Cerebellar nuclear complex (tissue), 1 donor: ENCODE measurements at places on chromosomes 6 and 20.

GRCh38 chr20:46004889-46005473 is 3.7 kb upstream of the MMP9 start:
- no peak for DNase-seq

DNA sequence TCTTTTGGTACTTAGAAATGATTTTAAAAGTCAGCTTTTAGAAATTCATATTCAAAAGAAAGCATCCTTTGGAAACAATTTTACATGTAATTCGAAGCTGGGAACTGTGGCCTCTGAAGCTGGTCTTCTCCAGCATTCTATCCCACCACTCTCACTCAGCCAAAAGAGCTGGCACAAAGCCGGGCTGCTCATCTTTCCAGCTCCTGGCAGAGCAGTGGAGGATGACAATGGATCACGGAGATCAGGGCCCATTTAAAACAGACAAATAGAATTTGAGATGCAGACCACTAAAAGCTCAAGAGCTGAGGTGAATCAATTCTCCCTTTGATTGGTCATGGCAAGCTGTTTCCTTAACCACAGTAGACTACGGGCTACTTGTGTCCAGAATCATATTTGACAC is 60.6 kb downstream of the OTOR start:
- no peak for DNase-seq

- no peak for DNase-seq
These were observed 521 bp downstream of the CDK5RAP1 start for GRCh38 chr20:33400812-33401183.

DNA sequence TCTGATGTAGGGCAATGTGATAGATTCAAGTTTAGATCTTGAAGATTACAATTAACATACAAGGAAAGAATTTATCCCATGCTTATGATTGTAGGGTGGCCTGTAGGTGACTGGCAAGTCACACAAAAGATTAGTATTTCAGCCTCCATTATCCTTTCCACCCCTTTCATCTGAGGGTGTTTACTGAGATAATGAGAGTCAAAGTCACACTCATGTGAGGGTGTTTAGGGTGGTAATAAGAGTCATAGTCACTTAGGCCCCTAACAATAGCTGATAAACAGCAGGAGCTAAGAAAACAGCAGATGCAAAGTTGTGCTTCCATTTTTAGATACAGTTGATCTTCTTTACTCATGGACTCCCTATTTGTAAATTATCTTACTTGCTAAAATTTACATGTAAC is 11.4 kb downstream of the FAM184A start:
- DNase-seq, result no peak

GRCh38 chr20:36700438-36700837 is 45.5 kb downstream of the NDRG3 start:
- no peak for DNase-seq

DNA sequence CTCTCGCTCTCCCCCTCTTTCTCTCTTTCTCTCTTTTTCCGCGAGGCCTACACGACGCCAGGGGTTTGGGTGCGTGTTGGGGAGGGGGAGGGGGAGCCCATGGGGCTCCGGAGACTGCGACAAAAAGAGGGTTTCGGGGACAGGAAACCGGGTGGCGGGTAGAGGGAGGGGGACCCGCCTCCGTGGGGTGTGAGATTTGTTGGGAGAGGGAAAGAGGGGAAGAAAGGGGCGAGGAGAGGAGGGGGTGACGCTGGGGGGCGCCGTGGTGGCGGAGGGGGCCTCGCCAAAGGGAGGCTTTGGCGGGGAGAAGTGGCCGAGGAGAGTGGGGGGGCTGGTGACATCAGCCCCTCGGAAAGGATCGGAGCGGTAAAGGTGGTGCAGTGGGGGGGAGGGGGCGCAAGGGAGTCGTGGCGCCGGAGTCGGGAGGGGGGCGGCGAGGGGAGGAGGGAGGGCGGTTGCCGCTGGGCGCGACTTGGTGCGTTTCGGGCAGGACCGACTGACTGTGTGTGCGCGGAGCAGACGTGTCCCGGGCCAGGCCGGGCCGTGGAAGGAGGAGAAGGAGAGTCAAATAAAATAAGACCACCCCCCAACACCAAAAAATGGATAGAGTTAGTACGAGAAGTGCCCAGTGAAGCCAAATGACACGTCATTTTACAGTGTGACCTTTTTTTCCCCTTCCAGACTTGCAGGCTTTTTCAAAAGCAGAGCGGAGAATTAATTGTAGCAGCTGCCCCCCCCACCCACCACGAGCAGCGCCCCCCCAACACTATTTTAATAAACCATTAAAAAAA is 39.8 kb downstream of the GNAS start:
- no peak for DNase-seq

DNA sequence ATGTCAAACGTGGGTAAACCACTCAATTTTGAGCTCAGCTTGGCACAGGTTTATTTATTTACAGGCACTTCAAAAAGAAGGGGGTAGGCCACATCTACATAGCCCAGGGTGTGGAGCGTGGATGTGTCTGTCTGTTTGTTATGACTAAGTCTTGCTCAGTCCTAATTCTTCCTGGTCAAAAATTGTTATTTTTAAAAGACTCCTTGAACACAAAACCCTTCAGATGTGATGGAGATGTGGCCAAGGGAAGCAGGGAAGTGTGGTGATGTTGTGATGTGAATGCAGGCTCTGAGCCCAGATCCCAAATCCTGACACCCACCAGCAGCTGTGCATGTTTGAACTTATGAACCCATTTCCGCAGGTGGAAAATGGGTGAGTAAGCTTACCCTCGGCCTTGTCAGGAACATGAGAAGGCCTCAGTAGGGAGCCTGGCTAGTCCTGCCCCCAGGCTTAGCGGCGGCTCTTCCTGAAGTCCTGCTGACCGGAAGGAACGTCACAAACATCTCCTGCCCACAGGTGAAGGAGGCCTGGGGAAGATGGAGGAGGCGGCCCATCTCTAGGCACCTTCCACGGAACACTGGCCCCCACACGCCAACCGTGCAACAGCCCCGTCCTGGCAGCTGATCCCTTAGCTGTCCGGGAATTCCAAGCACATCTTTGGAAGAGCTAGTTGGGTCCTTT is 119.7 kb downstream of the MYLK4 start:
- no peak for DNase-seq

- DNase-seq, result no peak
These were observed 217.2 kb downstream of the CDKAL1 start for GRCh38 chr6:20751293-20751935.

GRCh38 chr6:91376686-91377085 is 789.8 kb upstream of the MAP3K7 start:
- DNase-seq, result no peak

- no peak for DNase-seq
These were observed 116.2 kb upstream of the STMND1 start for GRCh38 chr6:16985513-16986284.

GRCh38 chr6:85168146-85168545 is 281.7 kb upstream of the NT5E start:
- DNase-seq, result no peak

- DNase-seq, result no peak
These were observed 113.3 kb downstream of the TASP1 start for GRCh38 chr20:13525225-13525940.

DNA sequence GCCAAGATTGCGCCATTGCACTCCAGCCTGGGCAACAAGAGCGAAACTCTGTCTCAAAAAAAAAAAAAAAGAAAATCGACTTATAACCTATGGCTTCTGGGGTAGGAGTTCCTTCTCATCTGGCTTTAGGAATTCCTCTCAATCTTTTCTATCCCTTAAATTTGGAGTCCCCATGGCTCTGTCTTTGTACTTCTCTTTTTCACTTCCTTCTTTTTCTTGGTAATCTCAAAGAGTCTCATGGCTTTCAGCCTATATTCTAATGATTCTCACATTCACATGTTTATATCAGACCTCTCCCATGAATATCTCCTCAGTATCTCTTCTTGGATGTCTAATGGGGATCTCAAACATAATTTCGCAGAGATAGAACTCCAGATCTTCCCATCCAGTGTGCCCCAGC is 42.8 kb upstream of the RALGAPA2 start:
- no peak for DNase-seq

- DNase-seq, result no peak
These were observed 256.5 kb upstream of the RREB1 start for GRCh38 chr6:6851059-6851948.

DNA sequence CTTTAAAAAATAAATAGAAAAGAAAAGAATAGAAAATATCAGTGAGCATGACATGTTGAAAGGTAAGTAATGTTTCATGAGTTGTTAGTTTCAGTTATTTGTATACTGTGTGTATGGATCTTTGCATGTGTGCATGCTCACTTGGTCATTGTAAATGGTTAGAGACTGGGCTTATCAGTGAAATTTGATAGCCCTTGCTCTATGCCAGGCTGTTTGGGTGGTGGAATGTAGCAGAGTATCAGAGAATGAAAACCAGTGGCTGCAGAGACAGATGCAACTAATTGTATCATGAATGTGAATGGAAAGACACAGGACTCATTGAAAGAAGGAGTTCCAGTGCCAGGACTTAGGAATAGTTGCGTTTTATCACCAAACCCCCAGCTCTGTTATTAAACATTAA is 4.2 kb downstream of the GSTA2 start:
- DNase-seq, result no peak

DNA sequence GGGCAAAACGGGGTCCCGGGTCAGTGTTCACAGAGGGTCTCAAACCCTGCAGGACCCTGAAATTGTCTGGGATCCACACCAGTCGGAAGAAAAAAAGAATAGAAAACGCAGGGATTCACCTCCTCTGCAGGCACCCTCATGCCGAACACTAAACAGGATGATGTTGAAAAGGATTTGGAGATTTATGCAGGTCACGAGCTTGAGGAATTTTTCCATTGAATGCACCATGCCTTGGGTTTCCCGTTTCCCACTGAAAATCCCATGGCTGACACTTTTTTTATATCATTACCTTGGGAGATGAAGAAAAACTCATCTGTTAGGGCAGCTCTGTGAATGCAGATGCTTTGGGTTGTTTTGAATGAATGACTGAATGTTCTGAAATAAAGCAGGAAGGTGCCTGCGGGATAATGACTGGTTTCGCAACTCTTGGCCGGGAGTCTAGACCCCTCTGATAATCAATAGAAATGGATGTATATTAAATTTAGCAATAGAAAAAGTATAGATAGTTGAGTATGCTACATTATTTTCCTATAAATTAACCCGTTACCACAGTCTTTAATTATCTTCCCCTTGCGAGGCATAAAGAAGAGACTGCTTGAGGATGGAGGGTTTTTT is 147.5 kb upstream of the AFDN start:
- DNase-seq, result no peak

DNA sequence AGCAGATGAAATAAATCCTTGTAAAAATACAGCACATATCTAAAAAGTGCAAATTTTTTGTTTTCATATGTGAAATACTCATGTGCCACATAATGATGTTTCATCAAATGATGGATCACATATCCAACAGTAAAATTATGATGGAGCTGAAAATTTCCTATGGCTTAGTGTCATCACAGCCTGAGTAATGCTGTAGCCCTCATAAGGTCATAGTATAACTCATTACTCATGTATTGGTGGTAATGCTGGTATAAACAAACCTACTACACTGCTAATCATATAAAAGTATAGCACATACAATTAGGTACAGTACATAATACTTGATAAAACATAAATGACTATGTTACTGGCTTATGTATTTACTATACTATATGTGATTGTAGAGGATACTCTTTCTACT is 12.9 kb downstream of the TSPYL1 start:
- no peak for DNase-seq

DNA sequence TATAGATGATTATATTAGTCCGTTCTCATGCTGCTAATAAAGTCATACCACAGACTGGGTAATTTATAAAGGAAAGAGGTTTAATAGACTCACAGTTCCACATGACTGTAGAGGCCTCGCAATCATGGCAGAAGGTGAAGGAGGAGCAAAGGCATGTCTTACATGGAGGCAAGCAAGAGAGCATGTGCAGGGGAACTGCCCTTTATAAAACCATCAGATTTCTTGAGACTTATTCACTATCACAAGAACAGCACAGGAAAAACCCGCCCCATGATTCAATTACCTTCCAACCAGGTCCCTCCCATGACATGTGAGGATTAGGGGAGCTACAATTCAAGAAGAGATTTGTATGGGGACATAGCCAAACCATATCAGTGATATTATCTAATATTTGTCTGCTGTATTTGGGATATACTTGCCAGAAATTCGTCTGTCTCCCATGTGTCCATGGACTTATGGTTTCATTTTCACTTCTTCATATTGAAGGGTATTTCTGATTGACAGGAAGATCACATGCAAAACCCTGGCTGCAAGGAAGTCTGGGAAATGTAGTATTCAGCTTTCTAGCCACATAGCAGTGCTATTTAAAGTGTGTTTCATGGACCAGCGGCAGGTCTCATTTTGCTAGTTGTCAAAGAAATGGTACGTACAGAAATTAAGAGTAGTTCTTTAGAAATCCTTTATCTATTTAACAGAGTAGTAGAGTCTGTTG is 50.5 kb upstream of the PAK5 start:
- no peak for DNase-seq

GRCh38 chr6:31171931-31172905 is 1.7 kb upstream of the POU5F1 start:
- no peak for DNase-seq

DNA sequence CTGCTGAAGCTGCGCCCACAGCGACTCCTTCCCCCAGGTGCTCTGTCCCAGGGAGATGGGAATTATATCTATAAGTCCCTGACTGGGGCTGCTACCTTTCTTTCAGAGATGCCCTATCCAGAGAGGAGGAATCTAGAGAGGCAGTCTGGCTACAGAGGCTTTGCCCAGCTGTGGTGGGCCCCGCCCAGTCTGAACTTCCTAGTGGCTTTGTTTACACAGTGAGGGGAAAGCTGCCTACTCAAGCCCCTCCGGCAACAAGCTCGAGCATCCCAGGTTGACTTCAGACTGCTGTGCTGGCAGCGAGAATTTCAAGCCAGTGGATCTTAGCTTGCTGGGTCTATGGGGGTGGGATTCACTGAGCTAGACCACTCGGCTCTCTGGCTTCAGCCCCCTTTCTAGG is 152.5 kb upstream of the MAP3K7 start:
- no peak for DNase-seq

DNA sequence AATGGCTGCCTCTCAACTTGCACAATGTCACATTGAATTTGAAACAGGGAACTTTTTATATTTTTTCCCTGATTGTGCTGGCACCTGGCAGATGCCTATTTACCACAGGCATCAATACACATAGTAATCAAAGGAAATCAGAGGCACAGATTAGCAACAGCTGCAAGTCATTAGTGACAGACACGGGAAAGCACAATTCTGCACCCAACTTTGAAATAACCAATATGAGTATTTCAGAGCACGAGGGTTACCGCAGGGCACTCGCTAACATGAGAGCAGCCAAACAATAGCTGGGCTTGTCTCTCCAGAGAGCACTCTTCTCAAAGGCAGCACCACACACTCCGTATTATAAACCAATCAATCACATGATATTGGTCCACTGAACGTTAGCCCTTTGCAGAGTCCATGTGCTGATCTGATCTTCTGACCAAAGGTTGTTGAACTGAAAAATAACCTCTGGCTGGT is 149.5 kb downstream of the RNF144B start:
- DNase-seq, result no peak

- DNase-seq, result no peak
These were observed 7.4 kb downstream of the SLC22A1 start for GRCh38 chr6:160128879-160129516.

GRCh38 chr20:62787321-62787720 is 9.0 kb upstream of the MRGBP start:
- DNase-seq, result no peak

- DNase-seq, result no peak
These were observed 3.0 kb downstream of the CASS4 start for GRCh38 chr20:56414842-56415765.
